WERI-Rb-1 (cell line): ENCODE measurements at places on chromosomes 12 and 14.

GRCh38 chr14:22387776-22388241, 201.2 kb downstream of the DAD1 start:
- DNase-seq, result no peak

DNA sequence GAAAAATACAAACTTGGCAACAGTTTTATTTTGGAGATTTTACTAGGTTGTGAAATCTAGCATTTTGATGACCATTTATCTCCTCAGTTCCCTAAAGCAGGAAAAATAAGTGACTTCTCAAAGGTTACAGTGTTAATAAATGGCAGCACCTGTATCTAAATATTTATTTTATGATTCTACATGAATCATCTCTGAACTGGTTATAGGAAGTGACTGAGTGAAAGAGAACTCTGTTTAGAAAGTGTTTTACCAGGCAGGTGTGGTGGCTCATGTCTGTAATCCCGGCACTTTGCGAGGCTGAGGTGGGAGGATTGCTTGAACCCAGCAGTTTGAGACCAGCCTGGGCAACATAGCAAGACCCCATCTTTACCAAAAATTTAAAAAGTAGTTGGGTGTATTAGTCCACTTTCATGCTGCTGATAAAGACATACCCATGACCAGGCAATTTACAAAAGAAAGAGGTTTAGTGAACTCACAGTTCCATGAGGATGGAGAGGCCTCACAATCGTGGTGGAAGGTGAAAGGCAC, 26.3 kb downstream of the MIPOL1 start:
- DNase-seq, result no peak

- no peak for DNase-seq
Observed at GRCh38 chr12:48160807-48161206, 3.5 kb upstream of the ASB8 start.

GRCh38 chr14:28773861-28774691, 7.5 kb downstream of the FOXG1 start:
- DNase-seq, result peak; percentile 89

DNA sequence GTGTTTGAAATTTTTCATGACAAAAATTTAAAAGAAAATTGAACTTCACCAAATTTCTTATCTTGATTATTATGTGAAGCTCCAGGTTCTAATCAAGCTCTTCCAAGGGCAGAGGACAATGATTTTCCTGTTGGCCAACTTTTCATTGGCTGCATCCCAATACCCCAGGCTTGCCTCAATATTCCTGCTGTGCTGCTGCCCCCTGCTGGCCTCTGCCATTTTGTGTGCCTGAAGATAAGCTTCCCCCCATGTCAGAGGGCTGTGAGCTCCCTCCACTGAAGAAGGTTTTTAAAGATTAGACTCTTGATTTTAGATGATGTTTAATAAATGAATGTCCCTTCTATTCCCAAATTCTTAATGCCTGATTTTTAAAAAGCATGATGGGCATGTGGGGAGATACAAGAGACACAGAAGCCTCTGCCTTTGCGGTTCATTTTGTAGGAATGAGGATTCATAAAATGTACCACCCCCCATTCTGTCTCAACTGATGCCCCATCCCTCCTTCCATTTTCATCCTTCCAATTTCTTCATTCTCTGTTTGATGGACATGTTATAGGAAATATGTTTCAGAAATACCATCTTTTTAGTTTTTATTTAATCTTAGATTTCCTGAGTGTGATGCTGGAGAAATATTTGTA, 76.7 kb upstream of the RGS6 start:
- DNase-seq, result peak; percentile 85
